OCI-LY7 (cell line): ENCODE measurements at places on chromosomes 16 and 17. TPM values are rescaled to one million over a fixed set of nuclear protein-coding genes. Genes with fewer than 3 reads are reported as not detected.
A peak's percentile ranks its signal among the peaks of the same experiment; 100 is the strongest.

Gene KRTAP9-2
- total RNA-seq: not detected in 2 replicates

Gene TPSB2
- not detected in 2 replicates for total RNA-seq

- DNase-seq: no peak
These were observed 389.0 kb upstream of the CDH11 start for GRCh38 chr16:65510850-65511249.

DNA sequence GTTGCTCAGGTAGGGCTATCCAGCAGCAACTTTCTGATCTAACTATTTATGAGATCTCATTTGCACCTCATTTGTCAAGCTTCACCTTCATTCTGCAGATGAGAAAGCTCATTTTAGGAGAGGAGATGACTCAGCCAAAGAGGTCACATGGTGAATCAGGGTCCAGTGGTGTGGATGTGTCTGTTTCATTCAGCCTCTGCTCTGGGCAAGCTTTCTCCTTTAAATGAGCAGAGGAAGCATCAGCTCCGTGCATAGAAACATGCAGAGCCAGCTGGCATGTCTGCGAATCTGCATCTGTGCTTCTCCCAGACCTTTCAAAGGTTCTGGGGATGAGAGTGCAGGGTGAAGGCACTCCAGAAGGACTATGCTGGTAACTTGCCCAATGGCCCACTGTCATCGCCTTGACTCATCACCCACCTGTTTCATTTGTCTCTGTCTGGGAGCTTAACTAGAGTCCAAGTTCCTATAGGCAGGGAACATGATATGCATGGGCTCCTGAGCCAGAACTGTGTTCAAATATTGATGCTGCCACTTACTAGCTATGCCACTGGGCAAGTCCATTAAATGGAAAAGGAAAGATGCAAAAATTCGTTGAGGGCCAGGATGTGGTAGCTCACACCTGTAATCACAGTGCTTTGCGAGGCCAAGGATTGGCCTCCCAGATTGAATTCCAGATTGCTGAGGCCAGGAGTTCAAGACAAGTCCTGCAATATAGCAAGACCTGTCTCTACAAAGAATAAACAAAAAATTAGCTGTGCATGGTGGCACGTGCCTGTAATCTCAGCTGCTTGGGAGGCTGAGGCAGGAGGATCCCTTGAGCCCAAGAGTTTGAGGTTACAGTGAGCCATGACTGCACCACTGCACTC, 67.1 kb upstream of the NLK start:
- no peak for DNase-seq

DNA sequence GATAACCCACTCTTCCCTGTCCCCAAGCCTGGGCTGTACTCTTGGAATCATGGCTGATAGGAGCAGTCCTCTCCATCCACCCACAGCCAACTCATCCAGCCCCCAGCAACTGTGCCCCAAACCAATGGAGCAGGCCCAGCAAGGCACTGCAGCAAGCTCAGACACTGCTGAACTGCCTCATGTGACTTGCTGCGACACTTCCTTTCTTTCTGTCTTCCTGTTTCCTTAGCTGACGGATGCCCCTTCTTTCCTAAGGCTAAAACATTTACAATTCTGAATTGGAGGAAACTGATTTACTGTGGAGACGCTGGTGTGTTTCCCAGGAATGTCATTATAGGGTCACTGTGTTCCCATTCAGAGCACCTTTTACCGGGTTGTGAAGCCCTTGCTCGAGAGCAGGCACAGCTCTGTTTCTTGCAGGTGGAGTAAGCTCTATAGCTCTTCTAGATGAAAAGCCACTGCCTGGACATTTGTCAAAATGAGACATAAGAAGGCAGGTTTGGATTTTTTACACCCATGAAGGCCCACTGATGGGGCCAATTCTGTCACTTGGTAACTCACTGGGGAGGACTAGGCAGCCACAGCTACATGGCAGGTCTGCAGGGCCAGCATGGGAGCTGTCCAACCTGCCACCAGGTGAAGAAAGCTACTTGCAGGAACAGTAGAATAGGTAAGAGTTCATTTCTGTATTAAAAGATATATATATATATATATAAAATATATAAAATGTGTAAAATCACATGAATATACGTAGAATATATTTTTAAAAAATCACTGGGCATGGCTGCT, 27.4 kb downstream of the TMEM11 start:
- DNase-seq: no peak

GRCh38 chr16:2719328-2720063, 528 bp downstream of the PRSS27 start:
- no peak for DNase-seq

DNA sequence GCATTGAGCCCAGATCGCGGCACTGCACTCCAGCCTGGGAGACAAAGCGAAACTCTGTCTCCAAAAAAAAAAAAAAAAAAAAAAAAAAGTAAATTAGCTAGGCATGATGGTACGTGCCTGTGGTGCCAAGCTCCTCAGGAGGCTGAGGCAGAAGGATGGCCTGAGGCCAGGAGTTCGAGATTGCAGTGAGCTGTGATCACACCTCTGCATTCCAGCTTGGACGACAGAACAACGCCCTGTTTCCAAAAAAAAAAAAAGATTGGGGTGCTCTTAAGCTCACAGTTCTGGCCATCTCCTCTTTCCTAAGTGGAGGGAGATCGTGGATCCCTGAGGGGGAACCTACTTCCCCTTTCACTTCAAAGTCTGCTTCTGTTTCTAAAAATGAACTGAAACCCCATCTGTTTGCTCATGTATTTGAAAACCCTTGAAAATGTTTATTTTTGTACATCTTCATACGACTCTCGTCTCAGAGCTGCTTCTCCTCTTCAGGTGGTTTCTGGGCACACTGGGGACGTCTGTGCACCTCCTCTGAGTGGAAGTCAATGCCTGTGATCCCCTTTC, 138.8 kb downstream of the PRKCA start:
- peak; percentile 91 for DNase-seq
